Hematopoietic multipotent progenitor cell treated with erythropoietin and hydrocortisone succinate and interleukin-3 and kit ligand, for 15 days (in vitro differentiated cells): ENCODE measurements at places on chromosomes 11 and 22.
A peak's percentile ranks its signal among the peaks of the same experiment; 100 is the strongest.

DNA sequence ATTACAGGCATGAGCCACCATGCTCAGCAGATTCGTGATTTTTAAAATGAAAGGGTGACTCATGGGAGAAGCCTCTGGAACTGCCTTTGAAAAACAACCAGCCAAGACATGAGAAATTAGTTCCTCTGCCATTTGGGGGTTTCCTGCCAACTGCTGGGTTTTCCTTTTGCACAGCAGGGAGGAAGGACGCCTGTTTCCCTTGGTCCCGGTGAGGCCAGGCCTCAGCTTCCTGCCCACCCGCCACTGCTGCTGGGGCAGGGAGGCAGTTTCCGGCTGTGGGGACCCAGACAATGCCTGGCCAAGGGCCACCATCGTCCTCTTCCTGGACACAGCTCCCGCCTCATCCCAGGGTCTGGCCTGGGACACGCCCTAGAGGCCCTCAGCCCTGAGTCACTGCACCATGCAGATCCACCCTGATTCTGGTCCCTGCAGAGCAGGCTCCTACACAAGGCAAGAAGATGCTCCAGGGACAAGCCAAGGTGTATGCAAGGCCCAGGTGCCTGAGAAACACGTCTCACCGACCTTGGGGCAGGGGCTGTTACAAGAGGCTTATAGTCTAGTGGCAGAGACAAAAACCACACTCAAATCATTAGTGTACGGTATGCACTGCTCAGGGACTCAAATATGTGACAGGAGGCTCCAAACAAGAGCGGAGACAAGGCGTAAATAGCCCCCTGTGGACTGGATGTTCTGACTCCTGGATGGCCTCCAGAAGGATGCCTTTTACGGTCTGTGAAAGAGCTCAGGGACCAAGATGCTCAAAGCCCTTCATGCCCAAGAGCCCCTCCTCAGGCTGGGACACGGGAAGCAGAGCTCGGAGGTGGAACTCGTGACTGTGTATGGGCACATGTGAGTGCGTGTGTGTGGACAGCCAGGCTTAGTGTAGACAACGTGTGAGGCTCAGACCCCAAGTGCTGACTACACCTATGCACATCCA lies 10.0 kb downstream of the PPM1F start:
- DNase-seq = no peak

- DNase-seq = no peak
Observed at GRCh38 chr11:70146299-70146698, 56.8 kb upstream of the FADD start.

DNA sequence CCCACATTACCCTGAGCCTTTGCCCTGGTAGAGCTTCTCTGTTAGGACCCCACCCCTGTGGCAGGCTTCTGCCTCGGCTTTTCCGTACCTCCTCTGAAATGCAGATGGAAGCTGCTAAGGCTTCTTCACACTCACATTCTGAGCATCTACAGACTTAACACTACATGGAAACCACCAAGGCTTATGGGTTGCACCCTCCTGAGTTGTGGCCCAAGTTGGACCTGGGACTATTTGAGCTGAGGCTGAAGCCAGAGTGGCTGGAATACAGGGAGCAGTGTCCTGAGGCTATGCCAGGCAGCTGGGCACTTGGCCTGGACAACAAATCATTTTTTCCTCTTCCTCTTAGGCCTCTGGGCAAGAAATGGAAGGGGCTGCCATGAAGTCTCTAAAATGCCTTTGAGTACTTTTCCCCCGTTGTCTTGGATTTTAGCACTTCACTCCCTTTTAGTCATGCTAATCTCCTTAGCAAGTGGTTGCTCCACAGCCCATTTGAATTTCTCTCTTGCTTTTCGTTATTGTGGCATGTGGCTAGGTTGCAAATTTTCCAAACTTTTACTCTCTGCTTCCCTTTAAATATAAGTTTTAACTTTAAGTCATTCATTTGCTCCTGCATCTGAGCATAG lies 114.8 kb upstream of the FIBIN start:
- no peak for DNase-seq

DNA sequence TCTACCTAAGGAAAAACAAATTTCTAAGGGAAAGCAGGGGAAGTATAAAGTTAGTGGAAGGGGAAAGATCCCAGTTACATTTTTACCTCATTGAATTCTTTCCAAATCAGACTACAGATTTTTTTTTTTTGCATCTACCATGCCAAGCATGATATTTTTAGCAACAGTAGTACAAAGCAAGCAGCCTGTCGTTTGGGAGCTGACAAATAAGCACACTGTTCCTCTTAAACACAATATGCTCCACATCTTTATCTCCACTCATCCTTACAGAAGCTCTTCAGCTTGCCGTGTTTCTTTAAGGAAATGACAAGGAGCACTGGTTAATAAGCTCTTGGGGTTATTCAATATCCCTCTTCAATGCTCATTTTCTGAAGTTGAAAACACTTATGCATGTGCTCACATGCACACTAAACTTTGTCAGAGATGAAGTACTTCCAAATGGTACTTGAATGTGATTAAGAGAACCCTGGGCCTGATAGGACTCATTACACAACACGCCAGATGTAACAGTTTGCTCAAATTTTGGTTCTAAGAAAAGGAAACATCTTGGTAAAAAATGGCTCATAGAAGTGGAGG lies 53.8 kb downstream of the PAX6 start:
- no peak for DNase-seq

- DNase-seq = no peak
Observed at GRCh38 chr11:126544108-126545056, 188.9 kb downstream of the ST3GAL4 start.

DNA sequence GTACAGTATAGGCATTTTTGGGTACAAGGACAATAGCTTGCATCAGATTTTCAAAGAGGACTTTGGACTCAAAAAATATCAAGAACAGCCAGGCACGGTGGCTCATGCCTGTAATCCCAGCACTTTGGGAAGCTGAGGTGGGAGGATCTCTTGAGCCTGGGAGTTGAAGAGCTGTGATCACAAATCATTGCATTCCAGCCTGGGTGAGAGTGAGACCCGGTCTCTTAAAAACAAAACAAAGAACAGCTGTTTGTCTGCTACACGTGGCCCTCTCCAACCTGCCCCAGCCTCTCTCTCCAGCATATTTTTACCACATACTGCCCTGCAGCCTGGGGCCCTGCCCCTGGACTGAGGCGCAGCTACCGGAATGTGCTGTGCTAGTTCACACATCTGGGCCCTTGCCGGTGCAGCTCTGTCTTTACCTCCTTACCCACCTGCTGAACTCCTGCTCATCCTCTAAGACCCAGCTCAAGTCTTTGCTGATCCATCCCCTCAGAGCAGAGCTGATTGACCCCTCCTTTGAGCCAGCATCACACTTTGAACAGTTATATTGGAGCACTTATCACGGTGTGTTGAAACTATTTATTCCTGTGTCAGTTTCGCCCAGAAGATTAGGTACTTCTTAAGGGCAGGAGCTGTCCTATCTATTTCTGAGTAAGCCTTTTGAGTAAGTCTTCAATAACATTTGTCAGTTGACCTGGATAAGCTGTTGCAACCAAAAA lies 29.4 kb downstream of the GRIK4 start:
- no peak for DNase-seq

- DNase-seq = no peak
Observed at GRCh38 chr22:17927062-17927461, 97.3 kb downstream of the MICAL3 start.

DNA sequence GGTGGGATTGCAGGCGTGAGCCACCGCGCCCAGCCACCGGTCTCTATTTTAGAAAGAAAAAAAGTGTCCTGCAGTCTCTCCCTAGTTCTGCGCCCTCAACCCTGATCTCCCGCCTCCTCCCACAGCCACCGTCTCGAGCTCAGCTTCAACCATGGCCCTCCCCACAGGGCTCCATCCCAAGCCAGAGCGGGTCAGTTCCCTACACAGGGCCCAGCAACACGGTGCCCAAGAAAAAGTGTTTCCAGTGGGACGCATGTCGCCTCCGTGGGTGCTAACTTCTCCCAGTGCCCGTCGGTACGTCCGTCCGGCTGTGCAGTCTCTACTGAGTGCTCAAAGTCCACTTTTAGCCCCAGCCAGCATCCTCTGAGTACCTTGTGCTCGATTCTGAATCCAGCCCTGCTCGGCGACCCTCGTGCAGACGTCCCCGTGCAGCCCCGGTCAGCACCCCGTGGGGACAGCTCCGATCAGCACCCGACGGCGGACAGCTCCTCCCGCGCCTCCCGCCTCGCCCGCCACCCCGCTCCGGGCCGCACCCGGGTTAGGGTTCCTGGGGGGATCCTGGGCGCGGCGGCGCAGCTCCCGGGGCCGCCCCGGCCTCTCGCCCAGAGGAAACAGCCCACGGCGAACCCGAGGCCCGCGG lies 657 bp upstream of the MAPK8IP2 start:
- DNase-seq = no peak

DNA sequence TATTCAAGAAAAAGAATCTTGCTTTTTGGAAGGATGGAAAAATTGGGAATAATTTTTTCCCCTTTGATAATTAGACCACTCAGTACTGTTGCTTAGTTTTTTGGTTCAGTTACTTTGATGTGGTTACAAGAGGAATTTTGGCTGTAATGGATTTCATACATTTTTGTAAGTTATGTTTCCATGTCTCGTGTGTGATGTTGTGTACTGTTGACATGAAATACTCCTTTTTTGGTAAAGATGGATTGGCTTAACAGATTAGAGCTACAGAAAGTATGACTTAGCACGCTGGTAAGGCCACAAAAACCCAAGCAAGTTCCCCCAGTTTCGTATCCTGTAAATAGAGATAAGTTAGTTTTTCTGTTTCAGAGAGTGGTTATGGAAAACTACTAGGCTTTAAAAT lies 11.9 kb downstream of the TBCEL start:
- DNase-seq = peak; percentile 79

- DNase-seq = peak; percentile 79
Observed at GRCh38 chr11:4626207-4627099, 10.8 kb upstream of the OR51D1 start.

- DNase-seq = no peak
Observed at GRCh38 chr11:64926689-64927088, 2.2 kb downstream of the PPP2R5B start.

- no peak for DNase-seq
Observed at GRCh38 chr22:47601666-47602065, 839.2 kb downstream of the TBC1D22A start.

DNA sequence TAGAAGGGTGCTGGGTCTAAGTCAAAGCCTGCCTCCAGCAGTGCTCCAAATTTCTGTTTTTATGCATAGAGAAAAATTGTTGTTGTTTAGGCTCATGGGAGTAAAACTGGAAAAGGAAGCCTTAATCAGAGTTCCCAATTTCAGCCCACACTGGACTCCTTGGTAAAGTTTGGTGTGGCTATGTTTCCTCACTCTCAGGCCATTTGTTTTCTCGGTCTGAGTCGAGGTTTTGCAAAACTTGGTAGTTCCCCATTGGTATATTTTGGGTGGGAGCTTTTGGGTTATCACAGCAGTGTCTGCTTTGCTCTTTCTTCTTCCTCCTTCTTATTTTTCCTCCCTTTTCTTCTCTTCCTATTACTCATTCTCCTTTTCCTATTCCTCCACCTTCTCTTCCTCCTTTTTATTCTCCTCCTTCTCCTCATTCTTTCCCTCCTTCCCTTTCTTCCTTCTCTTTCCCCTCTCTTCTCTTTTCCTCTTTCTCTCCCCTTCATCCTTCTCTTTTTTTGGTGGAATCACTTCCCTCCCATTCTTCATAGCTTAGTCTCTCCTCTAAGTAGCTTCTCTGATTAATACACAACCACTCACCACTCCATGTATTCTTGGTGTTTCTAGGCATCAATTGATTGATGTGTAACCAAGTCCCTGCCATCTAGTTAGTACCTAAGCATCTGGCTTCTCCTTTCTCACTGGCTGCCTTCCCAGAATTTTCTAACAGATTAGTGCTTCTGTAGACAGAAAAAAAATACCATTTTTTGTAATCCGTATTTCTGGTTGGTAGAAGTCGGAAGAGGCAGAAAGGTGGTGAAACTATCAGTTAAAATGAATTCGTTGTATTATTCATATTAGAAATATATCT lies 10.1 kb downstream of the SLC5A1 start:
- no peak for DNase-seq

DNA sequence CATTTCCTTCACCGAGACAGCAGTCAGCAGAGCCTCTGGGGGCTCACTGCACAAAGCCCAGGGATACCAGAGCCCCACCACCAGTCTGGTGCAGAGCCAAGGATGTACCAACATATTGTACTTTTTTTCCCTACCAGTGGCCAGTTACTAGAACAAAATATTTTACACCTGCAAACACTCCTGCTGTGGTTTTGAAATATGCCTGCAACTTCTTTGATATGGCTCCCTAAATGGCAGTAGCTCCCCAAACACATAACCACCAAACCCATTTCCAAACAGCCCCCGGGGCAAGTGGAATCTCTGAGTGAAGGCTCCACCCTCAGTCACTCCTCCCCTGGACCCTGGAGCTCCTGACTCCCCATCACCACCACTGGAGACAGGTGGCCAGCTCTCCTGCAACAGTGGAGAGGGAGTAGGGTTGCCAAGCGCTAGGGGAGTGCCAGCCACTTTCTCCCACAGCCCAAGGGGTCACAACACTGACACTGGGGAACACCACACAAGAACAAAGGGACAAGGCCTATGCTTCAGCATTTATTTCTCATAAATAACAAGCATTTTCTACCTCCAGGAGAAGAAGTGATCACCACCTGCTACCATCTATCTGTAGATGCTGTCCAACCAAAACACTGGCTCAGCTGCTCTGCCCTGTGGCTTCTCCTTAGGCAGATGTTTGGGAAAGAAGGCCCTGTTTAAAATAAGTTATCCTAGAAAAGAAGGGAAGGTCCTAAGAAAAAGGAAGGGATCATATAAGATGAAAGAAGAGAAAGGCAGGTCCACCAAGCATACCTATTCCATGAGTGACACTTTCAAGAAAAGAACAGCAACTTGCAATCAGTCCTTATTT lies 15.1 kb downstream of the DGCR2 start:
- no peak for DNase-seq

DNA sequence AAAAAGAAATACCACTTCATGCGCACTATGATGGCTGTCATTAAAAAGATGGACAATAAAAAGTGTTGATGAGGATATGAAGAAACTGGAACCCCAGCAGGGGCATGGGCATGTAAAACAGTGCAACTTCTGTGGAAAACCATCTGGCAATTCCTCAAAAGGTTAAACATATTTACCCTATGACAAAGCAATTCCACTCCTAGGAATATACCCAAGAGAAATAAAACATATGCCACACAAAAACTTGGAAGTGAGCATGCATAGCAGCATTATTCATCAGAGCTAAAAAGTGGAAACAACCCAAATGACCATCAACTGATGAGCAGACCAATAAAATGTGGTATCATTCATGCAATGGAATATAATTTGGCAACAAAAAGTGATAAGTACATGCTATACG lies 50.1 kb downstream of the LRRC32 start:
- DNase-seq = no peak

DNA sequence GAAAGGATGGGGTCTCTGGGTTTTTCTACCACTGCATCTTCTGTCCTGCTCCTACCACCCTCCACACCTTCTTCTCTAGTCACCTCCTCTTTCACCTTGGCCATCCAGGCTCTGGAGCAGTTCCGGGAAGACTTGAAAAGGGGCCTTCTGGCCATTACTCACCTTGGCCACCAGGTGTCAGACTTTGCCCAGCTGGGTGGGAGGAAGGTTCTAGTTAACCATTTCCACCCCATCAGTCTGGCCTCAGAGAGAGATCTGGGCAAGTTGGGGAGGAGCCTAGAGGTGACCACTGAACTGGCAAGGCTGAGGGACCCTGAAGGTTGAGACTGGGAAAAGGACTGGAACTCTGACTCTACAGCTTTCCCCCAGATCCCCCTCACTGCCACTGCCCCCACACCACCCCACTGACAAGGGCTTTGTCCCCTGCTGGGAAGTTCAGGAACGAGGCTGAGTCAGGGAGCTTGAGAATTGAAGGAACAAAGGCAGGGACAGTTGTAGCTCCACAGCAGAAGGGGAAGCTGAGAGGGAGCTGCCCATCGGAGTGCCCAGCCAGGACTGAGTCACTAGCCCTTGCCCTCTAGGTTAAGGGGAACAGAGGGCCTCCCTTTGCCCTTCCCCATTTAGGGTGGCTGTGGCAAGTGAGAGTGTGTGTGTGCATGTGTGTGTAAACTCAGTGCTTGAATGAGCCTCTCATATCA lies 3.7 kb upstream of the POLD4 start:
- DNase-seq = peak; percentile 81
